ENCODE measurements at places on chromosomes 3 and 15.
A peak's percentile ranks its signal among the peaks of the same experiment; 100 is the strongest.

DNA sequence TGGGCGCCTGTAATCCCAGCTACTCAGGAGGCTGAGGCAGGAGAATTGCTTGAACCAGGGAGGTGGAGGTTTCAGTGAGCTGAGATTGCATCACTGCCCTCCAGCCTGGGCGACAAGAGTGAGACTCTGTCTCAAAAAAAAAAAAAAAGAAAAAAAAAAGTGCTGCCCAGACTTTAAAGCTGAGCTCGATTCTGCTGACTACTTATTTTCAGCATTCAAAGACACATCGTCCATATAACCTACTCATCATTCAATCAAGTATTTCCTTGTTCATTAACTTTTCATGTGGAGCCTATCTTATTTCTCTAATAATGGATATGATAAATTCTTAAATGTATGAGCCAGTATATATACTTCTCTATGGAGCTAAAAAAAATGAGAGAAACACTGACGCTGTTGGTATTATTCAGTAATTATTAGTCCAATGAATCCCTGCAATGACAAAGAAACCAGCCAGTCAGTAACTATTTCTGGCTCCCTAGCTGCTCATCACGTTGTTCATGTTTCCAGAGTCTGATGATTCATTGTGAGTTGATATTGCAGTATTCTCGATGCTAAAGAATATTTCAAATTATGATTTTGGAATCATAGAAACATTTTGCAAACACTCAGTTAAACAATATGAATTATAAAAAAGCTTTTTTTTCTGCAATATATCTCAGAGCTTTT, 111.9 kb downstream of the RAP2B start:
- DNase-seq = no peak

DNA sequence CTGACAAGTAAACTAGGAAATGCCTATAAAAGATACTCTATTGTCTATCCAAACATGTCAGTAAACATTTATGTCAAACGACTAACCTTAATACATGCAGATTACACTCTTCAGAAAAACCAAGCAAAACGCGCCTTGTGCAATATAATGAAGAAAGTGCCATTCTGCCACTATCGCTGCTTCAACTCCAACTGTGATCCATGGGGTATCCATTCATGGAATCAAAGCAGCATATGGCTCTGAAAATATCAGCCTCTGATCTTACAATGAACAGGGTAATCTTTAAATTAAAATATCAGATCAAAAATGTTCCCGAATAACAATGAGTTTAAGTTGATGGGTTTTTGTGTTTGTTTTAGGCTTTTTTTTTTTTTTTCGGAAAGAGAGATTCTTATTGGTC, 105.5 kb upstream of the SETMAR start:
- no peak for DNase-seq

- no peak for DNase-seq
These were observed 20.8 kb upstream of the RNF111 start for GRCh38 chr15:58966698-58967097.

DNA sequence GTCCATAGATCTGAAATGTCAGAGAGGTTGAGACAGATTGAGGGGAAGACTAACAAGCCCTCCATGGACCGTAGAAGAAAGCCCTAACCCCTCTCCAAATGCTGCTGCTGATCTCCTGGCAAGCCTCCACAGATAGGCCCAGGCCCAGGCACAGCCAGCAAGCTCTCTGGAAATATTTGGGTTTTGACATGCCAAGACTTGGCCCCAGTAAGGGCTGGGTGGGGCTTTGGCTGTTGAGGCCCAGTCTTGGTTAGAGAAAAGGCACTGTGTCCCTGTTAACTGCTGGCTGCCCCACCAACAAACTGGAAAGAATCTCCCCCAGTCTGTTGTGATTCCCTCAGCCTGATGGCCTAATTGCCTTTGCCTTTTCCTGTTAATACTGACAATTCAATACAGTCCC, 208.8 kb upstream of the CTDSPL start:
- DNase-seq = no peak

GRCh38 chr15:74053517-74053916, 28.8 kb downstream of the GOLGA6A start:
- DNase-seq = no peak

- DNase-seq = peak; percentile 47
These were observed 425 bp upstream of the FYTTD1 start for GRCh38 chr3:197749315-197749600.

DNA sequence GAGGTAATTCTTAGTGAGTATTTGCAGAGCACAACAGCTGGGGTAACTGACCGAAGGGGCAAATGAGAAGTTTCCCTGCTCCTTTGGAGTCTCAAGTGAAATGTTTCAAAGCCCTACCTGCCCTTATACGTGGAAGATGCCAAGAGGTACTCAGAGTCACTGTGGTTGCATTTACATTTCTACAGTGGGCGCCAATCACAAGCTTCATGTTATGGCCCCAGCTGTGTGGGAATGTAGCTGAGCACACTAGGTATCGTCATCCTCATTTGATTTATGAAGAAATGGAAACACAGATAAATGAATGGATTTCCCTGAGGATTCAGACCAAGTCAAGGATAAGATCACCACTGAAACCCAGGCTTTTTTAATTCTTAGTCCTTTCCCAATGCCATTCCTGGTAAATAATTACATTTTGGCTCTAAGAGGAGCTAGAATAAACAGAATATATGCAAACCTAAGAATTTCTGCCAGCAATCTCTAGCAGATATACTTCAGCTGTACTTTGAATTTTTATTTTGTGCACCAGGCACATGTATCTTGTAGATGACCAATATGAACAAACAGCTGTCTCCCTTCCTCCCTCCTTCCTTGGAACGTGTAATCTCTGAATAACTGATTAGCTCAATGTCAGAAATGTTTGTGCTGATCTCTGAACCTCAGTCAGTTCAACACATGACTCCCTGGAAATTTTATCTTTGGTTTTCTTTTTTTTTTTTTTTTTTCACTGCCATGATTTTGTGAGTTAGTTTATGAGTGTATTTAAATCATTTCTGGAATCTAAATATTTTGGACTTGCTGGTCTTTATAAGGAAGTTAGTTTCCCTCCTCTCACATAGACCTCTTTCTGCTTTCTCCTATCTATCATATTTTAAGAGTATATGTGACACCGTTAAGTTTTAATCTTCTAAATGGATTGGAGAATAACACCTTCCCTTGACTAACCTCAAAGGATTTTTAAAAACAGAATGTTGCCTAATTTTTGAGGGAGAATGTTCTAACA, 69.2 kb downstream of the MAP2K5 start:
- no peak for DNase-seq

DNA sequence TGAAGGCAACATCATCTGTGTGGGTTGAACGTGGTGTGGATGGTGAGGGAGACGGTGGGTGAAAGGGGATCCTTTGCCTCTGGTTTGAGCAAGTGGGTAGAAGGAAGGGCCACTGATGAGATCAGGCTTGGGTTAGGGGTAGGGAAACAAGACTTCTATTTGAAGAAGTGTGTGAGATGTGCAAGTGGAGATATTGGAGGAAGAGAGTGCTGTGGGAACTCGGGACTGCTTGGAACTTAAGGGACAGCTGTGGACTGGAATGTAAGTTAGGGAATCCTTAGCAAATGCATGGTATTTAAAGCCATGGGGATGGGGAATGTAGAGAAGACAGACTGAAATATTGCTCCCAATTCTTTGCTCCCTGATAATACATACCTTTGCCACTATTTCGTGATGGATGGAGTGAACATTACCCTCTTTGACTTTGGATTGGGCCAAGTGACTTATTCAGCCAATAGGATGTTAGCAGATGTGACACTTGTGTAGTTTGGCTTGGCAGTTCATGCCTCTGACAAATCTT, 30.2 kb upstream of the AMOTL2 start:
- no peak for DNase-seq

DNA sequence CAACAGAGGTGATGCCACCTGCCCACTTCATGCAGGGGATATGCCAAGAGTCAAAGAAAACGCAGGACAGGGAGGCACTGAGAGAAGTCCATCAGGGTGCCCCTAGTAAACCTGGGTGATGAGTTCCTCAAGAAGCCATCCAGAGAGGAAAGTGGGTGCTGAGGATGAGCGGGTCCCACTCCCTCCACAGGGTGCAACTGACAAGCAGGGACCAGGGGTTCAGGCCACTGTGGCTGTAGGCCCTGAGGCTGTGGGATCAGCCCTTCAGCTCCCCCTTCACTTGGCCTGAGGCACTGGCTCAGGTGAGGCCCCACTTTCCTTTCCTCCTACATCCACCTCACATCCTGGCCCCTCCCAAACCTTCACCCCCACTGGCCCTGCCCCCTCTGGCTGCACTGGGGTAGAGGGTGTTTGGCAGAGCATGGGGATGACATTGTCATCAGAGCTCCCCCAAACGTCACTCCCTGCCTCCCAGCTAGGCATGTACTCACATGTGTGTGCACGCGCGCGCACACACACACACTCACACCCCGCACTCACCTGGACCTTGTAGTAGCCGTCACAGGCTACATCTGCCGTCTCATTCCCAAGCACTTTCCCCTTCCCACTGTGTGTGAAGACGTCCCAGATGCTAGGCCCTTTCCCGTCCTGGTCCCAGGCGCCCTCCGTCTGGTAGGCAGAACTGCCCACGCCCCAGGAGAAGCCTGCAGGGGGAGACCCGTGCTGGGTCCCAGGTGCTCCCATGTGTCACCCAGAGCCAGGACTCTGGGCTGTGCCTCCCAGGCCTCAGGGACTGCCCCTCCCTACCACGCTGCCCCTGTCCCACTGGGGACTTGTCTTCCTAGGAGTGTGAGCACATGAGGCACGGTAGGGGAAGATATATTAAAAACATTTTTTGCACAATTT, 1.4 kb downstream of the LCTL start:
- DNase-seq = no peak

- DNase-seq = no peak
These were observed 96.7 kb downstream of the DHX30 start for GRCh38 chr3:47899495-47900108.

GRCh38 chr15:100763835-100764750, 115.5 kb upstream of the ALDH1A3 start:
- DNase-seq = no peak

GRCh38 chr3:160001850-160002623, 13.4 kb downstream of the IL12A start:
- no peak for DNase-seq

DNA sequence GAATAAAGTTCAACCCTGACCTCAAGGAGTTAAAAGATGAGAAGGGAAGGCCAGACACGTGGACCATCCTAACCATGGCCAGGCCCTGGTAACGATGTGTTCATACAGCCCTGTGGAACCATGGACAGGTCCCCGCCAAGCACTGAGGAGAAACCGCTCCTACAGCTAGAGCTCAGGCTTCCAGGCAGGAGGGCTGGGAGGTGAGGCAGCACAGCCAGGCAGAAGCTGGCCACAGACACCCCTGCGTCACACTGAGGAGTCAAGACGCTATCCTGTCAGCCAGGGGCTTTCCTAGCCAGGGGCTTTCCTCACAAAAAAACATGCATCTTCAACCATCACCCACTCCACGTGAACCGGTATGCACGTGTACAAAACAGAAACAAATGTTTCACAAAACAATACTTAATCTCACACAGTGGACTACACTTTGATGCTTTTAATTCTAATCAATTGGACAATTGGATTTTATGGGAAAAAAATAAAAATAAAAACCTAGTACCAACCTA, 73.2 kb downstream of the TBC1D2B start:
- no peak for DNase-seq

DNA sequence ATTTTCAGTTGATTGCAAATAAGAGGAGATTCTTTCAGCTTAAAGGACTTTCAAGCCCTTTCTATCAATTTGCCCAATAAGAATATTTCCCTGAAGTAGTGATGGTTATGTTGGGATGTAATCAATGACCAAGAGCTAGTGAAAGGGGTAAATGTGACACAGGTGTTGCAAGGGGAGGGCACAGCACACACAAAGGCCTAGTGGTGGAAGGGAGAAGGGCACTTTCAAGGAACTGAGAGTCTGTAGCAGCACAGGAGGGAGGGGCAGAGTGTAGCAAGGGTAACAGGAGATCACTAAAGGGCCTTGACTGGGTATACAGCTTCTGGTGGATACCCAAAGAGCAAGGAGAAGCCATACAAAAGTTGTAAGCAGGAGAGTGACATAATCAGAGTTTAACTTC, 217.8 kb upstream of the ARHGEF26 start:
- DNase-seq = no peak

- no peak for DNase-seq
These were observed 116.9 kb upstream of the LRRFIP2 start for GRCh38 chr3:37291275-37291700.

DNA sequence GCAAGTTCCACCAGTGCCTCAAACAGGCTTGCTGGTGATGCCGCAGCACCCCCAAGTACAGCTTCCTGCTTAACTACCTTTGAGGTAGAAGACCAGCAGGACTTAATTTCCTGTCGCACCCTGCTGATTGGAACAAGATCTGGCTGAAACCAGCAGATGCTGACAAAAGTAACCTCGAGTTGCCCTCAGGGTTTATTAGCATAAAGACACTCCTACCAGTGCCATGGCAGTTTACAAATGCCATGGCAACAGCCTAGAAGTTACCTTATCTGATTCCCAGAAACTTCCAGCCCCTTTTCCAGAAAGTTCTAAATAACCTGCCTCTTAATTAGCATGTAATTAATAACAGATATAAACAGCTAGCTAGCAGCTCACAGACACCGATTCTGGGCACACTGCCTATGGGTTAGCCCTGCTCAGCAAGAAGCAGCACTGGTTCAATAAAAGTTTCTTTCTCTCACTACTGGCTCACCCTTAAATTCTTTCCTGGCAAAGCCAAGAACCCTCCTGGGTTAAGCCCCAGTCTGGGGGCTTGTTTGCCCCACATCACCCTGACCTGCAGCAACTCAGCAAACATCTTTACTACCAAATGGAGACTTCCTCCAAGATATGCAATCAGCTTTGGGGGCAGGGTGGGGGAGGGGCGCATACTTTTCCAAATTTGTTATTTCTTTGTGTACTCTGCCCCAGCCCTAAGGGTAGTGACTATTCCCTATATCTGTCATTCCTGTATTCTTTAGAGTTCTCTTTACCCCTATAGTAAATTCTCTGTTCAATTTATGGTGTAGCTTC, 54.2 kb downstream of the MAP4 start:
- DNase-seq = no peak

DNA sequence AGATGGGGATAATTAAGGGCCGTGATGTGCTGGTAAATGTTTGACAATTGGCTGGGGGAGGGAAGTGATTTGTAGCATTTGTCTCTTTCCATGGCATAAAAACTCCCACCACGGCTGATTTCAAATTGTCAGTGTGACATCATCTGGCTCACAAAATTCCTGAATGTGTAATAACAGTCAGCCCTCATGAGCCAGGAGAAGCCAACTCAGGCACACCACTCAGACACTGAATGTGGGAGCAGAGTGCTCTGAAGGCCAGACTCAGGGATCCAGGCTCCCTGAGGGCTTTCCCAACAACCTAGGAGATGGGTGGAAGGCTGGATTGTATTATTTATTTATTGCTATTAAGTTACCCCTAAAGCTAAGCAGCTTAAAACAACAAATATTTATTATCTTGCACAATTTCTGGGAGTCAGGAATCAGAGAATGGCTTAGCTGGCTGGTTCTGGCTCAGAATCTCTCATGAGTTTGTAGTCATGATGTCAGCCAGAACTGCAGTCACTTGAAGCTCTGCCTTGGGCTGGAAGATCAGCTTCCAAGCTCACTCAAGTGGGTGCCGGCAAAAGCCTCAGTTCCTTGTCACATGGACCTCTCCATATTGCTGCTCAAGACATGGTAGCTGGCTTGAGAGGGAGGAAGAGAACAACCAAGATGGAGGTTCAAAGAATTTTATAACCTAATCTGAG, 6.5 kb upstream of the CPEB1 start:
- no peak for DNase-seq

Data from activated CD4-positive, alpha-beta T cell treated with anti-CD3 and anti-CD28 coated beads, Interleukin-2, amount 50 U/mL, for 4 hours (primary cell).